Osteocyte (in vitro differentiated cells): ENCODE measurements at places on chromosomes 2 and 18. TPM values are rescaled to one million over a fixed set of nuclear protein-coding genes. Genes with fewer than 3 reads are reported as not detected.
A peak's percentile ranks its signal among the peaks of the same experiment; 100 is the strongest.

GRCh38 chr2:88129313-88129959, 1.6 kb upstream of the FABP1 start:
- no peak overlapping the region for H3K27ac ChIP-seq
- H3K36me3 ChIP-seq: no peaks in the 10 kb centered on the region
- peak; percentile 54 for DNase-seq
- H3K27me3 ChIP-seq: peaks cover 15% of the 10 kb centered on the region
- no peak overlapping the region for H3K4me3 ChIP-seq

DNA sequence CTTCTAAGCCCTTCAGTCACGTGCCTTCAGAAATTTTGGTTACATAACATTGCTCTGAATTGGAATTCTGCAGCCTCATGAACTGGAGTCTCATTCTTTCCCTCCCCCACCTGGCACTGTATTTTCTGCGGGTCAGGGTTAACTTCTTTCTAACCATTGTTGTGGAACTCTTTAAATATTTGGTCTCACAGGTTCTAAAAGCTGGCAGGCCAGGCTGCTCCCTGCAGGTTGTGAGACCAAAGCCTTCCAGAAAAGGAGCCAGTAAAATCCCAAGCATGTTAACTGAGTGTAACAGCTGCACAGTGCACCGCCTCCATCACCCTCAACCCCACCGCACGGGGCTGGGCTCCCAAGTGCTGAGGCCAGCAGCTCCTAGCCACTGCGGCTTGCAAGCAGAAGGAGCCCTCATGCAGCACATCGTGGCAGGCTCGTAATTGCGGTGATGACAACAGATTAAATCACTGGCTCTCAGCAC, 174.1 kb upstream of the ALPP start:
- H3K36me3 ChIP-seq: peaks cover 17% of the 10 kb centered on the region
- H3K4me3 ChIP-seq: no peak overlapping the region
- H3K27me3 ChIP-seq: no peaks in the 10 kb centered on the region
- no peak overlapping the region for H3K27ac ChIP-seq
- H3K4me1 ChIP-seq: peaks cover 2% of the 10 kb centered on the region

DNA sequence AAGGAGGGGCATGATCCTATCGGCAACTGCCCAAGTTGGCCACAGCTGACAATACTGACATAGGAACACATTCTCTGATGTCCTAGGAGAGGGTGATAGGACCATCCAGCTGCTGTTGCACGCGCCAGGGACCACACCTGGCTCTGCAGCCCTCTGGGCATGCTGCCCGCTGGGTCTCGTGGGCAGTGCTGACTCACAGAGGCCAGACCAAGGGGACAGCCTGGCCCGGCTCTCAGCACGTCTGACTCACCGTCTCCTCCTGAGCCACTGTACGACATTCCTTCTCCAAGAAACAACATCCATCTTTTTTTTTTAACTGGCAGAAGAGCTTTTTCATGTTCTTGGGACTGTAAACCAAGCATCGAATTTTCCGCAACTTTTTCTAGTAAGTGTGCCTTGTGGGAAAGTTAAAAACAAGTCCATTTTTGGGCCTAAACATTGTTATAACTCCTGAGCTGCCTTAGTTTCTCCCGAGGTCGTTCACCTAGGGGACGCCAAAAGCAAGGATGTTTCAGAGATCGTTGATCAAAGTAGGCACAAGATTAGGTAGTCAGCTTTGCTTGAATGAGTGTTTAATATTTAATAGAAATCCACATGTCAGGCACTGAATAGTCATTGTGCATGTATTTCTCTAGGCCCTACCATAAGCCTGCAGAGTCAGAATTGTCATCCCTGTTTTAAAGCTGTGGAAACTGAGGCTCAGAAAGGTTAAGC, 100.3 kb downstream of the TTC32 start:
- peak overlapping the region; percentile 0 for H3K4me3 ChIP-seq
- H3K27me3 ChIP-seq: no peaks in the 10 kb centered on the region
- H3K4me1 ChIP-seq: peaks cover 49% of the 10 kb centered on the region
- peak; percentile 96 for DNase-seq
- peak overlapping the region; percentile 71 for H3K27ac ChIP-seq

DNA sequence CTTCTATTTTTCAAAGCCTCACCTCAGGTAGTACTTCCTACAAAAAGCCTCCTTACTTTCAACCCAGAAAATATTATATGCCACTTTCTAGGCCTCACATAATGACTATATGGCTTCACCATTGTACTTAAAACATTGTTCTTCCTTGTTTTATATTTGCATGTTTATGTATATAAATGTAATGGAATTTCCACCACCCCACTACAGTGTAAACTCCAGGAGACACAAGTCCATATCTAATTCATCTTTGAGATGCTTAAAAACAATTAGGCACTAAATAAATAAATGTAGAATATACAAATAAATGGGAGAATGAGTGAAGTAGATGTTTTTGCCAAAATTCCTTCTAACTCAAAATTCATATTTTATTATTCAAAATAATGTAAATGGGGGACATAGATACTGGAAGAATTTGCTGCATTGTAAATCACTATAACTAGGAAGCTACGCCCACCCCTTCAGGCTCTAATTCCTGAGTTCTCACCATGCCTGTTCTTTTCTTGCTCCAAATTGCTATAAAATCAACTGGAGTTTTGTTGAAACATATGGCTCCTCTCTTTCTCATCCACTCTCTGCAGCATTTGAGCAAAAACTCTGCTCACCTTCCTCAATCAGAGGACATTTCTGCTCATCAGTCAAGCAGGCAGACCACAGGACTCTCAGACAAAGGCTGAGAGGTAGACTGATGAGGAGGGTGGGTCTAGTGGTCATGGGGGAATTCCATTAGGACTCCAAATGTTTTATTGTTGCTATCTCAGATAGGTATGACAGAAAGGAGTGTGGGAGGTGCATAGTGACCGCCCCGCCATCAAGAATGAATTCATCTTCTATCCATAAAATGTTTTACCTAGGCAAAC, 243.0 kb downstream of the HNMT start:
- H3K4me3 ChIP-seq: no peak overlapping the region
- H3K27me3 ChIP-seq: peaks cover 8% of the 10 kb centered on the region
- no peaks in the 10 kb centered on the region for H3K4me1 ChIP-seq
- no peak overlapping the region for H3K27ac ChIP-seq
- no peaks in the 10 kb centered on the region for H3K36me3 ChIP-seq

DNA sequence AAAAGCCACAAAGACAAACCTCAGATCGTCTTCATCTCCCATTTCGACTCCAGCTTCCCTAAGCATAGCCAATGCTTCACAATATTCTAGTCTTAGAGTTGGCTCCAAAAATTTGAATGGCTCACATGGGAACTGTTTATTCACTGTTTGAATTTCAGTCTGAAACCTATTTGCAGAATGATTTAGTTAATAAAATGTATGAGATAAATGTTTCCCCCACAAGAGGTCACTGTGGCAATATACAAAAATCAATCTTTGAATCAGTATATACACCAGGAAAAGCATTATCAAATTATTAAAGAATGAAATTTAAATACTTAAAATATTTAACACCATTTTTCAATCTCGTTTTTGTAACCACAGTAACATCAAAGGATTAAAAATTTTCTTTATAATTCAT, 40.0 kb upstream of the MCM6 start:
- DNase-seq: no peak
- no peak overlapping the region for H3K4me3 ChIP-seq
- peaks cover 5% of the 10 kb centered on the region for H3K36me3 ChIP-seq
- no peak overlapping the region for H3K27ac ChIP-seq
- no peaks in the 10 kb centered on the region for H3K4me1 ChIP-seq
- H3K27me3 ChIP-seq: no peaks in the 10 kb centered on the region

TANC1 gene
- 36.9 and 37.0 TPM in 2 replicates for total RNA-seq

DAW1 gene
- not detected in 2 replicates for total RNA-seq
